ENCODE measurements at places on chromosomes 2 and 18.

GRCh38 chr2:230473378-230473777, 57.4 kb downstream of the SP100 start:
- DNase-seq, result peak; percentile 15

- DNase-seq, result no peak
Observed at GRCh38 chr2:40935349-40935748, 483.5 kb upstream of the SLC8A1 start.

GRCh38 chr2:17899871-17900270, 21.4 kb downstream of the KCNS3 start:
- no peak for DNase-seq

DNA sequence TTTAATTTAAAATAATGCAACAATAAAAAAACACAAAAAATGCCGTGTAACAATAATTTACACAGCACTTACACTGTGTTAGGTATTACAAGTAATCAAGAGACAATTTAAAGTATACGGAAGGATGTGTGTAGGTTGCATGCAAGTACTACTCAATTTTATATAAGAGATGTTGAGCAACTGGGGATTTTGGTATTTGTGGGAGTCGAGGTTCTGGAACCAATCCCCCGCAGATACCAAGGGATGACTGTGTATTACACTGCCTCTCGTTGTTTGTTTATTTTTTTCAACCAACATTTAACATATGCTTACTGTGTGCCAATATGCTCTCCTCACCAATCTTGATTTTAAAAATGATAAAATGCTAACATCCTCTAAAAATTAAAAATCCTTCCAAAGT, 24.8 kb downstream of the MAP3K2 start:
- no peak for DNase-seq

GRCh38 chr2:166351319-166351718, 24.4 kb downstream of the SCN9A start:
- DNase-seq, result no peak

DNA sequence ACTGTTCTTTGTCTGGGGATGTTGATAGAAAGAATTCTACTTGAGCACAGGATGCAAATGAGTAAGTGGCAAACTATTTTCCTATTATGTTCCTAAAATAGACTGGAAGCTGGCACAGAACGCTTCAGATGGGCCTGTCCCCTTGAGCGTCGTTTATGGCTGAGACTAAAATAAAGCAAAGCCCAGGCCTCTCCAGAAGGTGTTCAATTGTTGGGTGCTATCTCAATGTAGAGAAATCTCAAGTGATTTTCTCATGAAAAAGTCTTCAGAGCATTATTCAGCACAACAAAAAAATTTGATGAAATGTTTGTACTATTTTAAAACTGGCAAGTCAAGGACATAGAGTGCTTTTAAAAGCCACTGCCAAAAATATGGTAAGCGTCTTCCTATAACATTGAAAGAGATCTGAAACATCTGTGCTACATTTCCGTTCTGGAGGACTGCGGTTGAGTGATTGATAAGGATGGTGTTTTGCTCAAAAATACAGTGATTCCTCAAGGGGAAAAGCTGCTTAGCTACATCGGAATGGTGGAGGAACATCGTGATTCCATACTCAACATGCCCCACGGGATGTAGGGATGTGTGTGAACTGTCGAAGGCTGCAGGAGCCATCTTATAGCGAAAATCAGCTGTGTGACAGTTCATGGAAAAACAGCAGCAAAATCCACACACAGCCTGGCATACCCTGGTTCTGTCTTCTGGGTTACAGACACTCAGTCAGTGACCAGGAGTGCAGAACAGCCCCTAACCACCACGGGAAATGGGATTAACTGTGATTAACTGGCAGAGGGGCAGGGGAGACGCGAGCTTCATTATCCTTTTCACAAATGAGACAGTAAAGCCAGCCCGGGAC, 10.4 kb upstream of the LRRFIP1 start:
- no peak for DNase-seq

DNA sequence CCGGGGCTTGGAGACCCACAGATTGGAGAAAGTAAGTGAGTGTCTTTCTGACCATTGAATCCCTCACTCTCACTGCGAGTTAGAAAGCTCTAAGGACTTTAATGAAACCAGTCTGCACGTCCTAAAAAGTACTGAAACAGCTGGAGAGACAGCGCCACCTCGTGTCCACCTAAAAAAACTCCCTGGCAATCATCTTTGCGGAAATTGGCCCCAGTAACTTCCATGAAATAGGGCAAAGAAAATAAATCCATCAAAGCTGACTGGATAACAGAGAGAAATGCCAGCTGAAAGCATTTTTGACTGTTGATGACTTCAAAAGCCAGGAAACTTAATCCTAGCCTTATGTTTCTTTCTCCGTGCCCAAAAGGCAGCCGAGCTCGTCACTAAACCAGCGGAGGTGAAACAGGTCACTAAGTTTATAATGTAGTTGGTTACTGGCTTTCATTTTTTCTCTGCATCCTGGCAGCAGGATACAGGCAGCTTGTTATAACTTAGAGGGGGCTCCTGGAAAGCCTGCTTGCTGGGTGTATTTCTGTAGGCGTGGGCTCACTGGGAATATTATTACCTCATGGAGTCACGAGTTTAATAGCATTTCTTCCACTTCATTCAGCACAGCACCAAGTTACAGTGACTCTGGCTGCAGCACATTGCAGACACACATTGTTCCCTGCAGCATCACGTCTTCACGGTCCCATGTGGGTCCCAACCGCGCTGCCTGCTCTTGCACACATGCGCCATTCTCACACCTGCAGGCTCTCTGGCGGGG, 266.5 kb downstream of the HRH4 start:
- DNase-seq, result peak; percentile 83

- DNase-seq, result no peak
Observed at GRCh38 chr2:152223977-152224376, 48.4 kb upstream of the STAM2 start.

DNA sequence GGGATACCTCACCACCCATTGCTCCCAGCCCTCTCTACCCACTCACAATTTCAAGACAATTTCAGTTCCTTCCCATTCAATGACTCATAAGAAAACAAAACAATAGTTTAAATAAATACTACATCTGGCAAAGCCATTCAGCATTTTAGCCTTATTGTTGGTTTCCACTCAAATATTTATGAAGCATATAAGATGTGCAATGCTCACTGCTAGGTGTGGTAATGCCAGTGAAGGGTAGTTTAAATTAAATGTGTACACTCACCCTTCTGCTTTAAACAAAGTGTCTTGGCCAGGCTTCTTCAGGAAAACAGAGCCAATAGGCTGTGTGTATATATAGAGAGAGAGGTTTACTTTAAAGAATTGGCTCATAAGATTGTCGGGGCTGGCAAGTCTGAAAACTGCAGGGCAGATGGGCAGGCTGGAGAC, 37.0 kb downstream of the INO80C start:
- peak; percentile 25 for DNase-seq

- DNase-seq, result no peak
Observed at GRCh38 chr2:74007121-74007520, 22.4 kb downstream of the TET3 start.

DNA sequence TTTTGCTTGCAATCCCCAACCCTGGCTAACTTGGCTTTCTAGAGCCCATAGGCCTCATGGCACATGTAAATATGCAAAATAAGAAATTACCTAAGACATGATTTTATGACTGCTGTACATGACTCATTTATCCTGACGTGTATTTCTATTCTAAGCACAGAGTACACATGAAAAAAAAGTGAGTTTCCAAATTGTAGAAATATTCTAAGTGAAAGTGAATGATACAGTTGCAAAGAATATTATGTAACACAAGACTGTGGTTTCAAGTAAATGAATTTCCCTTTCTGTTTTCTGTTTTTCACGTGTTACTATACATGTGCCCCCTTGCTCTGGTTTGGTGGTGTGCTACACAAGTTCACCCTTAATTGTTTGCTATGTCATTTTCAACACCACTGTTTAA, 162.4 kb downstream of the LRP1B start:
- DNase-seq, result no peak

DNA sequence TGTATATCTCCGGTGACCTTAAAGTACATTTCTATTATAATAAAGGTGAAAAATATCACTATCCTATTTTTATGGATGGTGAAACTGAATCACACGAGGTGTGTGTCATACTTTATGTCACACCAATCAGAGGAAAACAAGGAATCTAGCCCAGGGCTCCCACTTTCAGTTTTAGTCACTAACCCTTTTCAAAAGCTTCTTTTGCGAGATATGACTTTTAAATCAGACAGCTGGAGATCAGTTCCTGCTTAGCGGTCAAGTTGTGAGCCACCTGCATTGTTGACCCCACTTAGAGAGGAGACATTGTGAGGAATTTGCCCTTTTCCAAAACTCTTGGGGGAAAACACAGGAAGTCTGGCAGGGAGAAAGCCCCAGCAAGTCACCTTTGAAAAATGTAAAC, 70.5 kb downstream of the CPS1 start:
- no peak for DNase-seq

GRCh38 chr18:28147674-28148171, 29.2 kb downstream of the CDH2 start:
- no peak for DNase-seq

- no peak for DNase-seq
Observed at GRCh38 chr2:212142631-212143030, 396.0 kb downstream of the ERBB4 start.

- no peak for DNase-seq
Observed at GRCh38 chr2:227707390-227707789, 10.4 kb downstream of the SLC19A3 start.

GRCh38 chr2:112175333-112175732, 37.1 kb downstream of the FBLN7 start:
- DNase-seq, result no peak

DNA sequence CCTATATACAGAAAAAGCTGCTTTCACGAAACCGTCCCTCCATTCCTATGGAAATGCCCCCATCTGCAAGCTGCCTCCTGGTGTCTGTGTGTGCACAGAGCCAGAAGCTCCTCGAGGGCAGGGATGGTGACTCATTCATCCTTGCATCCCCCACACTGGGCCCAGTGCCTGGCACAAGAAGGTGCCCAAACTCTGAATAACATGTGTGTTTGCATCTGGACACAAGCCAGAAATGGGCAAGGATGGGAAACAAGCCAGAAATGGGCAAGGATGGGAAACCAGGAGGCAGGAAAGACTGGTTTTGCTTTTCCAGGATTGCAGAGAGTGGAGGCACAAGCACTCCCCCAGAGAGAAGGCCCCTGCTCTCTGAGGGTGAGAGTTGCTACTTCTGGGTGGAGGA, 313.9 kb downstream of the CELF4 start:
- peak; percentile 41 for DNase-seq

GRCh38 chr2:102843764-102844443, 82.1 kb downstream of the TMEM182 start:
- no peak for DNase-seq

DNA sequence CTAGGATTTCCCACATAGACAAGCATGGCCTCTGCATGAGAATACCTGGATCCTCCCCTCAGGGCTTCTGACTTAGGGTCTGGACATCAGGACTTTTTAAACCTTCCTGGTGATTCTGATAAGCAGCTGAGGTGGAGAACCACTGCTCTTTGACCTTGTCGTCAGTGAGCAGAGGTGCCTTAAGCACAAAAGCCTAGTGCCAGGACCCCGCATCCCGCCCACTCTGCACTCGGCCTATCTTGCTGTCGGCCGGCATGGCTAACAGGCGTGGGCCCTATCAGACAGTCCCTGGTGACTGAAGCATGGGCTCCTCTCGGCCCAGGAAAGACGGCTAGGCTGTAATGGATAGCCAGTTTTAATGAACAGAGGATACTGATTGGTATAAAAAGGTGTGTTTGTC, 6.2 kb downstream of the ANKRD23 start:
- DNase-seq, result no peak

GRCh38 chr2:159737292-159737916, 25.1 kb downstream of the MARCHF7 start:
- no peak for DNase-seq

DNA sequence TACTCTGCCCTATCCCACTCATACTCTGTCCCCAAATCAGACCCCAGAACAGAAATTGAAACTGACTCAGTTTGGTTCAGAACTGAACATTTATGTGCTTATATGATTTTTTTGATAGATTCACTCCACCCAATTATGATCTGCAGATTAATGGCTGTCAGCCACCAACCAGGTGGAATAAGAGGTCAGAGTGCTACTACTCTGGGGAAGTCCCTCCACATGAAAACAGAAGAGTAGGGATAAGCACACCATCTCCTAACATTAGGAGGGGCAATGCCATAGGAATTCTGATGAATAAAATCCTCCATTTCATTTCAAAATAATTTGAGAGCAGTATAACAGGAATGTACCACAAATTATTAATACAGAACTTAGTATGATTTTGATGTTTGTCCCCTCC, 36.3 kb upstream of the UGP2 start:
- no peak for DNase-seq

GRCh38 chr2:139600166-139600565, 820.0 kb upstream of the NXPH2 start:
- DNase-seq, result no peak

GRCh38 chr2:36387258-36387916, 31.8 kb downstream of the CRIM1 start:
- DNase-seq, result no peak

DNA sequence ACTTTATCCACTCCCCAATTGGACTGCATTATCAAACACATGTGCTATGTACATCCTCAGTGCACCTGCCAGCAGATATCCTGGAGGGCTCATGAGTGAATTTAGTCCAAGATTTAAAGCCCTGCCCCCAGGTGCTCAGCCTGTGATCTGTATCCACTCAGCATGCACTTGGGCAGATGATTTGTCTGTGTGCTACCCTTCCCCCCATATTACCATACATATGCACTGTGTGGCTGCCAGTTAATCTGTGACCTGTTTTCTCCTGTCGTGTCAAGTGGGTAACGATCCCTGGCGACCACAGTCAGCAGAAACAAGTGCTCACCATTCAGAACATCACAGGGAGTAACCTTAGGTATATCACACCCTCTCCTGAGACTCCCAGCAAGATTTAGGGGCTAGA, 10.2 kb downstream of the NAGK start:
- peak; percentile 61 for DNase-seq
